ENCODE measurements at places on chromosomes 11 and 22.

DNA sequence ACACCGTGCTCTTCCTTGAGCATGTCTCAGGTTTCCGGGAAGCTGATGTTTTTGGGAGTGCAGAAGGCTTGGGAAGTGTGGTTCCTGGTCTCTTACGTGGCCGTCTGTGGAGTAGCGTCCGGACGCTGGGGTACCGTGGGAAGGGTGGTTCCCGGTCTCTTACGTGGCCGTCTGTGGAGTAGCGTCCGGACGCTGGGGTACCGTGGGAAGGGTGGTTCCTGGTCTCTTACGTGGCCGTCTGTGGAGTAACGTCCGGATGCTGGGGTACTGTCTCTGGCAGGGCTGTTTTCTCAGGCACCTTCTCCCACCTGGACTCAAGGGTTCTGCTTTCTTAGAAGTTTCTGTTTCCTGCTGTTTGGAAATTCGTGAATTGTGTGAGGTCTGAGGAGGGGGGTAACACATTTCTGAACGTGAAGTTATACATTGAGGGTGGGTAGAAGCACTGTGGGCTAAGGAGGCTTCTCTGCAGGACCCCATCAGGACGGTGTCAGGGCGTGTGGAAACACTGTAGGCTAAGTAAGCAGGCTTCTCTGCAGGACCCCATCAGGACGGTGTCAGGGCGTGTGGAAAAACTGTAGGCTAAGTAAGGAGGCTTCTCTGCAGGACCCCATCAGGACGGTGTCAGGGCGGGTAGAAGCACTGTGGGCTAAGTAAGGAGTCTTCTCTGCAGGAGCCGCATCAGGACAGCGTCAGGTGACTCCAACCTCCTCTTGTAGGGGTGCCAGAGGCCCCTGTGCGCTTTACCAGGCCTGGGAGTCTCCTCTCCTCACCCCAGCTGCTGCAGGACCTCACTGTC is 5.3 kb upstream of the IFITM3 start:
- DNase-seq, result no peak

- DNase-seq, result no peak
Observed at GRCh38 chr11:72766152-72766902, 14.1 kb upstream of the ARAP1 start.

DNA sequence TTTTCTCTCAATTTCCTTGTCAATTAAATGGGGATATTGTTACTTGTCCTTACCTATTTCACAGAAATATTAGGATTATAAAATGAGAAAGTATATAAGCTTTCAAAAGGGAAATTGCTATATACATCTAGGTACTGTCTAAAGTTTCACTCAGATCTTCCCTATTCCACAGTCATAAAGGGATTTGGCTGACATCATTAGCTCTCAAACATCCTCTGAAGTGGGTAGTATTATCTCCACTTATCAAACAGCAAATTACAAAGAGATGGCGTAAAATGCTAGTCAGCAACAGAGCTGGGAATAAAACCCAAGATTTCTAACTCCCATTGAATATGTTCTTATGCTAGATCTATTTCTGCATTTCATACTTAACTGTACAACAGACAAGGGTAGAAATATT is 50.9 kb downstream of the SLC25A17 start:
- DNase-seq, result no peak

GRCh38 chr11:128190312-128190711 is 397.0 kb downstream of the ETS1 start:
- no peak for DNase-seq

DNA sequence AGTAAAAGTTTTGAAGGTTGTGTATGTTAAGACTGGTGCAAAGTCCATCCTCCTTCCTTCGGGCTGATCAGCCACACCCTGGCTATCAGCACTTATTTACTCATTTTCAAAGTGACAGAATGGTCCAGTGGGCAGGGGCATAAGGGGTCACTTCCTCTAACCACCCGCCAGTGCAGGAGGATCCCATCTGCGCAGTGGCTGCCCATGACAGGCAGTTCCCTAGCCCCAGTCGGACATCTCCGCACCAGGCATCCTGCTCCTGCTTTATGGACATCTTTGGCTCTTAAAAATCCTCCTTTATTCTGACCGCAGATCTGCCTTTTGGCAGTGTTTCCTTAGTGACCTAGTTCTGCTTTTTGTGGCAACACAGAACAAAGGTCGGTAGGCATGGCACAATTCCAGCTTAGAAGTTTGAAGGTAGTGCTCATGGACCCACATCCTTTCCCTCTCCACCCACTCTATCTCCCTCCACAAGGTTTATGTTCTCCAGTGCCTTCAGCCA is 55.9 kb downstream of the BMAL1 start:
- no peak for DNase-seq

GRCh38 chr22:26977741-26978376 is 320.5 kb downstream of the MIAT start:
- no peak for DNase-seq

DNA sequence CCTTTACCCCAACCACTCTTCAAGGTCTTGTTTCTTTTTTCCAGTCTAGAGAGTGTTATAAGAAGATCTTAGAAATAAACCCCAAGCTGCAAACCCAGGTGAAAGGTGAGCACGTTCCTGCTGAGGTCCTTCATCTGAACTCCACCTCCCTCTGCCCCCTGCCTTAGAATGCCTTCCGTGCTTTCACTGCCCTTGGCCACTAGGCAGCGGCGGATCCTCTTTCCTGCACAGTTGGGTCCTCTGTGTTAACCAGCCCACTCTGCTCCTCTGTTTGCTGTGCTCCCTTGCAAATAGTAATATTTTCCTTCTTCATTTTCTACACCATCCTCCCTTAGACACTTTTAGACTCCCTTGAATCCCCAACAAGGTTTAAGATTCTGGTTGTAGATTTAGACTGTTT is 24.3 kb downstream of the TTC12 start:
- DNase-seq, result no peak

DNA sequence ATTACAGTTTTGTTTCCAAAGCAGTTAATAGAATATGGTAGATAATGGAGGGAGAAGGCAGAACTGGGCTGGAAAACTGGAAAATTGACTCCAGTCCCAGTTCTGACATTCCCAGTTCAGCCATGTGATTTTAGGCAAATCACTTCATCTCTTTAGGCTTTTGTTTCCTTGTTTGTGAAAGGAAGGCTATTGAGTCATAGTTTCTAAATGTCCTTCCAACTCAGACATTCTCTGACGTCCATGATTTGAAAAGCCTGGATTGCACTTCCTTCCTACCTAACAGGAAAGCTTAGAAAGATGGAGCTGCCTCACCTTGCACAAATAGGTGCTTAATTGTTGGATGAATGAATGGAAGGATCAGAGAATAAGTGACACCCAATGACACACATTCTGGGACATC is 19.8 kb upstream of the GALNT18 start:
- DNase-seq, result no peak

DNA sequence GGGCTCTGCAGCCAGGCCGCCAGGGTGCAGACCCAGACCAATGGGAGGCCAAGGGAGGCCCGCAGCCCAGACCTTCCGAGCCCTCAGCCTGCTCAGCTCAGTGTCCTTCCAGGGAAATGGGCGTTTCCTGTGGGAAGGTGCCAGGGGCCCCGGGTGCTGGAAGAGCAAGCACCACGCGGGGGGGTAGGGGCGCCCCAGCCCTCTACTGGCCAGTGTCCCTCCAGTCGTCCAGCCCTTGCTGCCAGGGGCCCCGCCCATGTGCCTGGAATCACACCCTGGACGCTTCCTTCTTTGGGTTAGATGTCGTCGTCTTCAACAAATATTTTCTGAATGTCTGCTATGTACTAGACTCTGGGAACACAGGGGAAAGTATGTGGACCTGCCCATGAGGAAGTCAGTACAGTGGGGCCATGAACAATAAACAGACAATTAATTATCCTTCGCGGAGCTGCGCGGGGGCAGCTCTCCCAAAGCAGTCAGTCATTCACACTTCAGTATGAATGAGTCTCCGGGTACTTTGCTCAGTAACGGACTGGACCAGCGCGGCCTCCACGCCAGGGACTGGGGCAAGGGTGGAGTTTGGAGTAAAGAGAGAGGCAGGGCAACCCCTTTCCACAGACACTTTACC is 60.2 kb downstream of the CDKN1C start:
- DNase-seq, result no peak

GRCh38 chr22:35593891-35594470 is 23.1 kb downstream of the MB start:
- DNase-seq, result no peak

DNA sequence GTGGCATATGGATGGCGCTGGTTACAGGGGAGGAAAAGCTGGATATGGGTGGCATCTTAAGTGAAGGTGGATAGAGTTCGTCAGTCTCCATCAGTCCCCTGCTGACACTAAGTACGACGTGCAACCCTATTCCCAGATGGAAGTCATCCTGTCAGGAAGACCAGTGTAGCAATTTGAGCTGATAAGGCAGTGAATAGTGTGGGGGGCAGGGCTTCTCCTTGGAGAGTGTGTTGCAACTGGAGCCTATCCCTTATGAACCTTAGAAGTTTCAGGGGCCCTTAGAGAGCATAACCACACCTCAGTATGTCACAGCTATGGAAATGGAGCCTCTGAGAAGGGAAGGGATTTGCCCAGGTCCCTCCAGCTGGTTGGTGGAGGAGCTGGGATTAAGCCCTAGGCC is 36.1 kb upstream of the ANKK1 start:
- no peak for DNase-seq

- no peak for DNase-seq
Observed at GRCh38 chr11:86688398-86689179, 16.2 kb upstream of the ME3 start.

GRCh38 chr11:7581021-7581590 is 67.3 kb downstream of the PPFIBP2 start:
- no peak for DNase-seq

DNA sequence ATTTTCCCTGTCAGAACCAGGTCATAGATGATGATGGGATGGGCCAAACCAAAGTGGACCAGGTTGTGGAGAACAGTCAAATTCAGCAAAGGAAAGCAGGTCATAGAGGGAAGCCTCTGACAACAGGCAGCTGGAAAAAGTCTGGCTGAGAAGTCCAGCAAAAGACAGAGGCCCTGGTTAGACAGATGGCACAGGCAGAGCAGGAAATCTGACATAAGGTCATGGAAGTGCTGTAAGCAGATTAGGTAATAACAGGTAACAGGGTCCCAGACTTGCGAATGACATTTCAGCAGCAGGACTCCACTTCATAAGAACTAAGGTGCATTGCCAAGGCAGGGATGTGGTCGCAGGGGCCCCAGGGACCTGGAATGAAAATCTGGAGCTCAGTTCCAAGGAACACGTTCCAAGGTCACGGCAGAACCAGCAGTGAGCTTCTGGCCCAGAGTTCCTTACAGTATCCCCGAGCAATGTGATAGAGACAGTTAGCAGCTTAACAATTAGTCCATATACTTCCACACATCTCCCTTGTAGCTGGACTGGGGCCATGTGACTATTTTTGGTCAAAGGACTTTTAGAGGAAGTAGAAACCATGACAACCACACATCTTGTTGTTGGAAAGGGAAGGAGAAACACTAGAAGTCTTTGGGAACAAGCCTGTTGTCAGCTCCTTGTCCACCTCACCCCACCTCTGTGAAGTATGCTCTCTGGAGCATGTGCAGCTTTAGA is 75.4 kb downstream of the ME3 start:
- DNase-seq, result no peak

- DNase-seq, result no peak
Observed at GRCh38 chr11:75246671-75247350, 6.2 kb downstream of the TPBGL start.

GRCh38 chr22:49767355-49768062 is 60.2 kb downstream of the BRD1 start:
- no peak for DNase-seq

GRCh38 chr11:20238712-20239111 is 78.4 kb upstream of the DBX1 start:
- no peak for DNase-seq

DNA sequence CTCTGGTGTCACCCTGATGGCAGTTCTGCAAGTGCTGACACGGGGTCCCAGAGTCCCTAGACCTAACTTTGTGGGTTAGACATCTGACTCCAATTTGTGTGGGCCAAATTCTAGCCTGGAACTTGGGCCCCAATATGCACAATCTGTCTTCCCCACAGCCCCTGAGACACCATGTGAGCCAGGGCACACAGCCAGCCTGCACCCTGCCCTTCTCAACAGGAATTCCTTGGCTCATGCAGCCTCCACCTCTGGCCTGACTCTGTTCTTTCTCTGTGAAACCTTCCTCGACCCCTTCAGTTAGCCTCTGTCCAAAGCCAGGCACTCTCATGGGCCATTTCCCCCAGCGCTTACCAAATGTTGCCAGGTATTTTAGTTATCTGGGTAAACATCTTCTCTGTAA is 59.1 kb upstream of the POU2AF1 start:
- no peak for DNase-seq

DNA sequence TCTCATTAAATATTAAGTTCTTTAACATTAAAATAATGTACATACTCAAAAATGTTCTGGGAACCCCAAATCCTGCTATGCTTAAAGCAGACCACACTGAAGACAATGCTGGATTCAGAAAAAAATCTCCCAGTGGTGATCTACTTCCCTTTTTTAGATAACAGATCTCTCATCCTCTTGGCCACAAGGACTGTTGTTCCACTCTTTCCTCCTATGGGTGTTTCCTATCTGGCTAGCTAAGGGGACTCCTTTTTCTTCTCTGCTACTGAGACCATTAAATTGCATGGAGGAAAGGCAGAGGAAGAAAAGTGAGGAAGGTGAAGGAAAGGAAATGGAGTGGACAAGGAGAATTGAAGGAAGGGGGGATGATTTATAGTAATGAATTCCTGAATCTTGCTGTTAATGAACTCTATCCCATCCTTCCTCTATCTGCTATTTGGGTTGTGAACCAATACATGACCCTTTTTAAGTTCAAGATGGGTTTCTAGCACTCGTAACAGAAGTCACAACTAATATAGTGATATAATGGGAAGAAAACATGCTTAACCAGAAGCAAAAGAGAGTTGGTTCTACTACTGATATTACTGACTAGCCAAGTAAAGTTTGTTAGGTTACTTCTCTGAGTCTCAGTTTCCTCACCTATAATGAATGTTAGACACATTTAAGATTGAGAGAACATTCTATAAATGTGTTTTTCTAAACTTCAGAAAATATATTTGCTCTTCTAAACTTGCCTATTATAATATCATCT is 53.2 kb downstream of the PIK3C2A start:
- no peak for DNase-seq

DNA sequence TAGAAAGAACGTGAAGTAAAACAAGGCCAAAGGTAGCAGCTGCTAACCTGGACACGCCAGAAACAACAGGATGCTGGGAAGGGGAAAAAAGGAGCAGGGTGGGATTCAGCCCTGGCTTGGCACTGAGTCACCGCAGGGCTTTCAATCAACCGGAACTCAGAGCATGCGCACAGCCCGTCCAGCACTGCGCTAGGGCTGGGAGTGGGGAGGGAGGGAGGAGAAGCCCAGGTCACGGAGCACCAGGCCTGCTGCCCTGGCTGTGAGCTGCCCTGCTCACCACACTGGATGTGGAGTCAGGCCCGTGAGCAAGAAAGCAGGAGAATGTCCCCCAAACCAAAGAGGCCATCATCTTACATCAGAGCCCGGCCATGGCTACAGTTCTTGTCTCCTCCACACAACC is 51.5 kb downstream of the APOL1 start:
- DNase-seq, result no peak

GRCh38 chr22:43266076-43266475 is 77.1 kb downstream of the SCUBE1 start:
- no peak for DNase-seq

- no peak for DNase-seq
Observed at GRCh38 chr22:35480627-35481550, 59.7 kb upstream of the RASD2 start.

GRCh38 chr22:20531404-20532201 is 24.2 kb downstream of the MED15 start:
- no peak for DNase-seq

- DNase-seq, result no peak
Observed at GRCh38 chr22:32466496-32466895, 2.2 kb upstream of the BPIFC start.

Measured in T-helper 9 cell (primary cell).